ENCODE measurements at places on chromosomes 16 and 17.

- no peak for DNase-seq
- H3K36me3 ChIP-seq, result no peaks in the 10 kb centered on the region
- H3K27me3 ChIP-seq, result no peaks in the 10 kb centered on the region
- no peak overlapping the region for H3K27ac ChIP-seq
Observed at GRCh38 chr17:52128721-52129120, 29.8 kb downstream of the CA10 start.

DNA sequence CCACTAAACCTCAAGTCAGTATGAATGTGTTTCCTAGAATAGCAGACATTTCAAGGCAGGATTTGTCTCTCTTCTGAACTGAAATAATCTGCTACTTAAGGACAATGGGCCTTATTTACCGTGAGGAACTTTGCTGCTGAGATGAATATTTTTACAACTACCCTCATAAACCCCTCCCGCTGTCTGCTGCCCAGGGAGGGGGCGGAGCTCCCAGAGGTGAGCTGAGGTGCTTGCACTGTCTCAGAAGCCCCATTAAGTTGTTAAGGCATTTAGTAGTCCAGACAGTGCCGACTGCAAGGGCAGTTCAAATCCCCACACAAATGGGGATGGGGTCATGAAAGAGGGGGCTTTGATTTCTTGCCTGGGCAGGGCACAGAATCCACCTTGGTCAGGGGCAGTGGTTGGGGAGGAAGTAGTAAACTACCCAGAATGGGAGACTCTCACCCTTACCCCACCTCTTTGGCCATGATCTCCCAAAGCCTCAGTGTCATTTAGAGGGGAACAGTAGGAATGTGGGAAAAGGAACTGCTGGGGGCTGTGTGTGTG, 19.2 kb downstream of the HNF1B start:
- no peak overlapping the region for H3K4me3 ChIP-seq
- DNase-seq, result no peak
- peaks cover 12% of the 10 kb centered on the region for H3K27me3 ChIP-seq
- H3K36me3 ChIP-seq, result no peaks in the 10 kb centered on the region
- H3K27ac ChIP-seq, result no peak overlapping the region

DNA sequence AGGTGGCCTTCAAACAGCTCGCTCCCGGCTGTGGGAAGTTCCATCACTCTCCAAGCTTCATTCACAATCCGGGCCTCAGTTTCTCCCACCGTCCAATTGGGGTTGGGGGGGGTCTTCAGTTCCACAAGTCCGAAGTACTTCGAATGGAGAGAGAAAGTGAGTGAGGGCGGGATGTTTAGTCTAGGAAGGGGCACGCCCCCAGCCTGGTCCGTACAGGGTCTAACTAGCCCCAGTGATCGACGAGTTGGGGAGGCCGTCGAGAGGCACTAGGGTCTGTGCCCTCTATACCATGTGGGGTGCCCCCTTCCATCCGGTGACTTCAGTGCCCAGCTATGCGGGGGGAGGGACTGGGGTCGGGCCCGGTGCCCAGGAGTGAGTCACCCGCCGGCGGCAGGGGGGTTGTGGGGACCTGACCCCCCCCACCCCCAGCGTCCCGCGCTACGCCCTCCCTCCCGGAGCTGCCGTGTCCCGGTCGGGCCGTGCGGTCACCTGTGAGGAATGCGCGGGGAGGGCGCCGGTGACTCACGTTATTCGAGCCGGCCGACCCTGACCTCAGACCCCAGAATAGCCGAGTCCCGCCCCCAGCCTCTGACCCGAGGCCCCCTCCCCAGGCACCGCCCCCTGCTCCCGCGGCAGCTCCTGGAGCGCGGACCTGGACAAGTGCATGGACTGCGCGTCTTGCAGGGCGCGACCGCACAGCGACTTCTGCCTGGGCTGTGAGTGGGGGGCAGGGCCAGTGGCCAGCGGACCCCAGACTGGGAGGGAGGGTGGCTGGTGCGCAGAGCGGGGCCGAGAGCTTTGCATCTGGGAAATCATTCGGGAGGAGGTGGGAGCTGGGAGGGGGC, 658 bp downstream of the TNFRSF12A start:
- H3K27me3 ChIP-seq, result no peaks in the 10 kb centered on the region
- peak overlapping the region; percentile 91 for H3K4me3 ChIP-seq
- no peak overlapping the region for H3K27ac ChIP-seq

DNA sequence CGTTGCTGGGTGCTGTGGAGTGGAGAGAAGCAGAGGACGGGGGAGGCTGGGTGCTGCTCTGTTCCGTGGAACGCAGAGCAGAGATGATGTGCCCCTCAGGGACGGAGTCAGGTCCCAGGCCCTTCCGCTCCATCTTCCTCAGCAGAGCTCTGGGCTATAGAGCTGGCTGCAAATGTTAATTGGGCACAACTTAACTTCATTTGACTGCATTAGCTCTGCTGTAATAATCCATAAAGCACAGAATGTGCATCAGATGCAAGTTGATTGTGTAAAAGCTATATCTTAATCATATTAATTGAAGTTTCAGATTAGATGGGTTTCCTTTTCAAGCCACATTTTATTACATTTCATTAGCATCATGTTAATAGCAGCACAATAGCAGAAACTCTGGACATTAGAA, 212.6 kb downstream of the ABCC12 start:
- no peaks in the 10 kb centered on the region for H3K4me1 ChIP-seq
- H3K36me3 ChIP-seq, result no peaks in the 10 kb centered on the region
- peaks cover 10% of the 10 kb centered on the region for H3K27me3 ChIP-seq
- no peak overlapping the region for H3K27ac ChIP-seq

DNA sequence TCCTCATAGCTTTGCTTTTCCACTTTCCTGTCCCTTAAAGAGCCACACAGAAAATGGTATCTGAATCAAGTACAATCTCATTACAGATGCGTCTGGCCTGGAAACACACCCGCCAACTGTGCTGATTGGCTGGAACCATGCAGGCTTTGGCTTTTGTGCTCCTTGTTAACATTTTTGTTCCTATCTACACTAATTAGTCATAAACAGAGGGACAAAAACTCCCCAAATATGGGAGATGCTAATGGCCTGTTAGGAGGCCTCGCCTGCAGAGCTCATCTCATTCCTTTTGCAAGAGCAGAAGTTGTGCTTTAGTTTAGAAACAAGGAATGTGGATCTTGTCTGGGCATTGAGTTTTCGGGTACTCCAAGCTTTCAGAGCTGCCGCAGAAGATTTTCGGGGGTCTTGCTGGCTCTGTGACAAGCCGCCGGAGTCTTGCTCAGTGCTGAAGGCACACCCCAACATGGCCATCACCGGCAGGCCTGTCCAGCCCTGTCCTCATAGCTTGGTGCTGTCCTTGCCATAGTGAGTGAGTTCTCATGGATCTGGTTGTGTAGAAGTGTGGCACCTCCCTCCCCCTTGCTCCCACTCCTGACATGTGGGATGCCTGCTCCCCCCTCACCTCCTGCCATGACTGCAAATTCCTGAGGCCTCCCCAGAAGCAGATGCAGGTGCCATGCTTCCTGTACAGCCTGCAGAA, 69.8 kb downstream of the METRNL start:
- DNase-seq, result no peak
- H3K4me1 ChIP-seq, result no peaks in the 10 kb centered on the region
- peaks cover 21% of the 10 kb centered on the region for H3K27me3 ChIP-seq
- no peaks in the 10 kb centered on the region for H3K36me3 ChIP-seq

DNA sequence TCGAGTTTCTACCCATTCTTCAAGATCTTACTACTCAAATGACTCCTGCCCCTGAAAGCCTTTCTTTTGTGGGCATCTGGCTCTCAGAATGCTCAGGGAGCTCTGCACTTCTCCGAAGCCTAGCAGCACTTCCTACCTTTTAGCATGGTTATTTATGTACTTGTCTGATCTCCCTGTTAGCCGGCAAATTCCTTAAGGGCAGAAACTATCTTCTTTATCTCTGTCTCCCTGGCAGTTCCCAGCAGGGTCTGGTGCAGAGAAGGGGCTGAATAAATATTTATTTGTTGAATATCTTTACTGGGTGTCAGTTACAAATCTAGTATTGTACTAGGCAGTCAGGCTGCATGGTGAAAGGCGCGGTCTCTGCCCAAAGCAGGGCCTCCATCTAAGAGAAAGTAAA, 30.7 kb downstream of the TMEM132E start:
- no peak overlapping the region for H3K4me3 ChIP-seq
- no peaks in the 10 kb centered on the region for H3K36me3 ChIP-seq
- peaks cover 70% of the 10 kb centered on the region for H3K27me3 ChIP-seq
- no peak for DNase-seq
- H3K4me1 ChIP-seq, result peaks cover 3% of the 10 kb centered on the region

DNA sequence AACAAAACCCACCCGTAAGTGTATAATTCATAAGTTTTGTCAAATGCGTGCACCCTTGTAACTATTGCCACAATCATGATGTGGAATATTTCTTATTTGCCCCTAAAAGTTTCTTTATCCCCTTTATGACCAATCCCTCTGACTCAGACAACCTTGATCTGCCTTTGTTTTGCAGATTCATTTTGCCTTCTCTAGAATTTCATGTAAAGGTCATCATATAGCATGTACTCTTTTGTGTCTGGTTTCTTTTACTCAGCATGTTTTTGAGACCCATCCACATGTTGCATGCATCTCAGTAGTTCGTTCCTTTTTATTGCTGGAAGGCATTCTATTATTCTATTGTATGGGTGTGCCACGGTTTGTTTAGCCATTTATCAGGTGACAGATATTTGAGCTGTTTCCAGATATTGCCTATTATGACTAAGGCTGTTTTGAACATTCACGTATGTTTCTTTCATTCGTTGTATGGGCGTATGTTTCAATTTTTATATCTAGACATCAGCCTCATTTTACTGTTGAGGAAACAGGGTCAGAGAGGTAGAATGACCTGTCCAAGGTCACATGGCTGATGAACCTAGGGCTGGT, 192.4 kb downstream of the RAB11FIP4 start:
- no peaks in the 10 kb centered on the region for H3K36me3 ChIP-seq
- no peak for DNase-seq
- H3K4me3 ChIP-seq, result no peak overlapping the region
- H3K27me3 ChIP-seq, result no peaks in the 10 kb centered on the region
- H3K27ac ChIP-seq, result no peak overlapping the region

DNA sequence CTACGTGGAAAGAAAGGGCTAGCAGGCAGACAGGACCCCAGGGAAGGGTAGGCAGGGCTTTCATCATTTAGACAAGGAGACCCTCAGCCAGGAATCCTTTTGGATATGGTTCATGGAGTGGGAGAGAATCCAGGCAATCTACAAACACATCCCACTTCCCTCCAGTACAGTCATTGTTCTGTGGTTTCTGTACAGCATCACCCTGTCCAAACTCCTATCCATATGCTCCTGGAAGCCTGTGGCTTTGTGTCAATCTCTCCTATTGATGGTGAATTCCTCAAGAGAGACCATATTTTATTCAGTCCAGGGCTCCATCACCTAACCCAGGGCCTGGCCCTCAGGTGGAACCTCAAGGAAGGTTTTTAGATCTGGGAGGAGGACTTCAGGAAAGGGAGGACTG, 99.2 kb downstream of the SPACA3 start:
- no peaks in the 10 kb centered on the region for H3K4me1 ChIP-seq
- no peak for DNase-seq
- no peak overlapping the region for H3K4me3 ChIP-seq
- peaks cover 22% of the 10 kb centered on the region for H3K27me3 ChIP-seq
- no peaks in the 10 kb centered on the region for H3K36me3 ChIP-seq
- H3K27ac ChIP-seq, result no peak overlapping the region

GRCh38 chr17:45001310-45001709, 33.2 kb upstream of the C1QL1 start:
- peaks cover 16% of the 10 kb centered on the region for H3K36me3 ChIP-seq
- no peak overlapping the region for H3K27ac ChIP-seq
- no peak overlapping the region for H3K4me3 ChIP-seq
- H3K4me1 ChIP-seq, result no peaks in the 10 kb centered on the region

DNA sequence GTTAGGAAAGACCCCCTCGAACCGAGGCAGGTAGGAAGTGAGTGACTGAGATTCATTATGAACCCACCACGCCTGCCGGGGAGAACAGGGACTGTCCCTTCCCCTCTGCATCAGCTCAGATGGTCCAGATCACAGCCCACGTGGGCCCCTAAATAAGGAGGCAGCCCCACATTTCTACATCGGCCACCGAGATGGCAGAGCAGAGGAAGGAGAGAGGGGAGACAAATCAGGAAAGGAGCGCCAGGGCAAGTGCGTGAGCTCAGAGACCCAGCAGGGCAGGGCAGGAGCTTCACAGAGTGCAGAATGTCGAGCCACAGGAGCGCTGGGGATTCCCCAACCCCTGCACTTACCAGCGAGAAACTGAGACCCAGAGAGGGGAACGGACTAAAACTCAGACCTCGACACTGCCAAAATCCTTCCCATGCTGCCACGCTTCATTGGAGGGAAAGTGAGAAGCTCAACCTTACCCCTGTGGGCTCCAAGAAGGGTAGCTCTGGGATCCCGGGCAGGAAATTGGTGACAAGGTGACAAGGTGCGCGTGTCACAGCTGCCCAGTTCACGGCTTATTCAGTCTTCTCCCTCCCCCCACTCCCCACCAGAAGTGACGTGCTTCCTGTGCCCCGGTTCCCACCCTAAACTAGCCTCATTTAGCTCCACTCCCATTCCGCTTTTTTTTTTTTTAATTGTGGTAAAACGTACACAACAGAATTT, at the start of gene ICAM2:
TSS of gene ICAM2 (minus strand) at position 578 of the 711 bp plus-strand sequence. CDS start 13,942 bp downstream, outside the sequence.
- H3K4me3 ChIP-seq, result peak within 1 kb of the TSS; percentile 98
- H3K27ac ChIP-seq, result peak within 1 kb of the TSS; percentile 100
- DNase-seq, result peak; percentile 94
- H3K27me3 ChIP-seq, result no peaks in the 10 kb centered on the region

- H3K27me3 ChIP-seq, result no peaks in the 10 kb centered on the region
- no peak overlapping the region for H3K4me3 ChIP-seq
- DNase-seq, result no peak
- no peaks in the 10 kb centered on the region for H3K4me1 ChIP-seq
- no peak overlapping the region for H3K27ac ChIP-seq
- no peaks in the 10 kb centered on the region for H3K36me3 ChIP-seq
Observed at GRCh38 chr16:59522826-59523225, 788.7 kb upstream of the GOT2 start.

GRCh38 chr16:11307639-11308492, 26.7 kb upstream of the PRM1 start:
- peaks cover 42% of the 10 kb centered on the region for H3K4me1 ChIP-seq
- DNase-seq, result no peak
- H3K27me3 ChIP-seq, result no peaks in the 10 kb centered on the region
- H3K36me3 ChIP-seq, result no peaks in the 10 kb centered on the region
- H3K27ac ChIP-seq, result peak overlapping the region; percentile 94
